ENCODE measurements at places on chromosomes 3 and 15.

DNA sequence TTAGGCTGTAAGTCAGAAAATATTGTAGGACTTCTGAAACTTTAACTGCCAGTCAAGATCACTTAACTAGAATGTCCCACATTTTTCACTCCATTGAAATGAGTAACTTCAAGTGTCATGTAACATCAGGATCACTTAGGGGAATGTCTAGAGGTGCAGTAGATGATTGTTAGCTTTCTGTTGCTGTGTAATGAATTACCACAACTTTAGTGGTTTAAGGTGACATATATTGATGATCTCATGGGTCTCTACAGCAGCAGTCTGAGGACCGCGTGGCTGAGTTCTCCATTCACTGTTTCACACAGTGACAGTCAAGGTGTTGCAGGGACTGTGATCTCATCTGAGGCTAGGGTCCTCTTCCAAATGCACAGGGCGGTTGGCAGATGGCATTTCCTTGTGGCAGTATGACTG lies 82.7 kb downstream of the SLC25A26 start:
- no peak for DNase-seq

GRCh38 chr3:107928084-107928445 lies 162.8 kb downstream of the CD47 start:
- peak; percentile 16 for DNase-seq

DNA sequence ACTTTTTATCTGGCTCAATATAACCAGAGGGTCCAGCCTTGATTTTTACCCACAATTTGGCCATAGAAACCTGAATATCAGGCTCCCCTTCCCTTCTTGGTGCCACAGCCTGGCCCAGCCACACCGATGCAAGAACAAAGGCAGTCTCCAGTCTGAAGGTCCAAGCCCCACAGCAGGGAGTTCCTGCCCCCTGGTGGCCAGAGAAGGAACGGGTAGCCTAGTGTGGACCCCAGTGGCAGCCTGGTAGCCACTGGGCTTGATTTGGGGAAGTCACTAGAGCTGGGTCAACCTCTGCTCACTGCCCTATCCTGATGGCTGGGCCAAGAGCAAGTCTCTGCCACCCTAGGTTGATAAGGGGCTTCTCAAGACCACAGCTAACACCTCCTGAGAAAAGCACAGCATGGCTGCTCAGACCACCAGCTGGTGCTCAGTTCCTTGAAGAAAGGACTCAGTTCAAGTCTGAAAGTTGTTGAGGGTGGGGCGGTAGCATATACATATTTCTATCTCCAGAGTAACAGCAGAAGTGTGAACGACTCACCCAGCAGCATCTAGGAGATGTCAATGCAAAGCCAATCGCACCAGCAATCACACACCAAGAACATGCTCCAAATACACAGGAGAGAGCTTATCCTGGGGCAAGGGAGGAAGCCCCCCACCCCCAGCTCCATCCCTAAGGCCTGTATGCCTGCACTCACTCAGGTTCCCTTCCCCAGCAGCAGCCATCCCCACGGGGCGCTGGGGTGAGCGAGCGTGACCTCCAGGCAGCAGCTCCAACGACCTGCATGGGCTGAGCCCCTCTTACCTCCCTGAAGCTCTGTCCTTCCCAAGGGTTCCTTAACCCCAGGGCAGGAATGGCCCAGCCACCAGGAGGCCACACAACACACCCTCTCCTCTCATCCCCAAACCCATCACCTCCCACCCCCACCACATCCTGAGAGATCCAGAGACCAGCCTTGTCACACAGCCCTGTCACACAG lies 7.6 kb downstream of the PFKFB4 start:
- peak; percentile 92 for DNase-seq

- peak; percentile 30 for DNase-seq
Observed at GRCh38 chr15:56428821-56429458, 36.0 kb downstream of the MNS1 start.

GRCh38 chr3:52313774-52314188 lies 2.3 kb upstream of the DNAH1 start:
- no peak for DNase-seq

- DNase-seq = no peak
Observed at GRCh38 chr3:59517388-59517787, 467.6 kb upstream of the CFAP20DC start.

GRCh38 chr3:167813169-167814123 lies 77.9 kb downstream of the SERPINI1 start:
- DNase-seq = peak; percentile 10

- DNase-seq = no peak
Observed at GRCh38 chr3:112598731-112599130, 36.9 kb downstream of the SLC35A5 start.

GRCh38 chr3:78249294-78249693 lies 1209.4 kb downstream of the ROBO2 start:
- no peak for DNase-seq

GRCh38 chr3:162743091-162743490 lies 1246.5 kb downstream of the OTOL1 start:
- no peak for DNase-seq

- no peak for DNase-seq
Observed at GRCh38 chr3:47339951-47340350, 40.9 kb upstream of the PTPN23 start.

DNA sequence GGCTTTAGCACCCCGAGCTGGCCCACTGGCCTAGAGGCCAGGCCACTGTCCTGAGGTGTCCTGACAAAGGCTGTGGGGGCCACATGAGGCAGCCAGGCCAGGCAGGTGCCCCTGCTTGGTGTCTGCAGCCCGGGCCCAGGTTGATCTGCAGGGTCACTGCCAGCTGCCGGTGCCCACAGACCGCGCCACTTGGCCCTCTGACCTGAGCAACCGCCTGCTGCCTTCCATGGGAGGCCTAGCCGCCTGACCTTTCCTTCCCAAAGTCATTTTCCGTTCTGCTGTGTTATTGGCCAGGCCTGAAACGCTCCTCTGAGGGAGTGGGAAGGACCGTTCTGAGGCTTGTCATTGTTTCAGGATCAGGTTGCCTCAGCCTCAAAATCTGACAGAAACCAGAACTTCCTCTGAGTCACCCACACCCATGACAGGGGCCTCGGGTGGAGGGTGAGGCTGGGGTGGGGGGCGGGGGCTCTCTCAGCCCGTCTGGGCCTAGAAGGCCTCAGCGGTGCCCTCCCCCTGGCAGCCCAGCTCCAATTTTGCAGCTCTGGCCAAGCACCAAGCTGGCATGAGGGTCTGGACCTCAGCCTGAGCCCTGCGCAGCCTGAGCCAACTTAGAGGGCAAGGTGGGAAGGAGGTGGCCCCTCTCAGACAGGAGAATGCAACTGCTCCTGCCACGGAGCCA lies 140.7 kb upstream of the MEF2A start:
- DNase-seq = no peak

GRCh38 chr15:73600413-73601335 lies 32.5 kb downstream of the NPTN start:
- DNase-seq = no peak

- DNase-seq = no peak
Observed at GRCh38 chr3:59308684-59309083, 258.9 kb upstream of the CFAP20DC start.

- no peak for DNase-seq
Observed at GRCh38 chr3:81829937-81830336, 68.5 kb upstream of the GBE1 start.

GRCh38 chr15:40301467-40302179 lies 6.1 kb downstream of the PLCB2 start:
- no peak for DNase-seq

DNA sequence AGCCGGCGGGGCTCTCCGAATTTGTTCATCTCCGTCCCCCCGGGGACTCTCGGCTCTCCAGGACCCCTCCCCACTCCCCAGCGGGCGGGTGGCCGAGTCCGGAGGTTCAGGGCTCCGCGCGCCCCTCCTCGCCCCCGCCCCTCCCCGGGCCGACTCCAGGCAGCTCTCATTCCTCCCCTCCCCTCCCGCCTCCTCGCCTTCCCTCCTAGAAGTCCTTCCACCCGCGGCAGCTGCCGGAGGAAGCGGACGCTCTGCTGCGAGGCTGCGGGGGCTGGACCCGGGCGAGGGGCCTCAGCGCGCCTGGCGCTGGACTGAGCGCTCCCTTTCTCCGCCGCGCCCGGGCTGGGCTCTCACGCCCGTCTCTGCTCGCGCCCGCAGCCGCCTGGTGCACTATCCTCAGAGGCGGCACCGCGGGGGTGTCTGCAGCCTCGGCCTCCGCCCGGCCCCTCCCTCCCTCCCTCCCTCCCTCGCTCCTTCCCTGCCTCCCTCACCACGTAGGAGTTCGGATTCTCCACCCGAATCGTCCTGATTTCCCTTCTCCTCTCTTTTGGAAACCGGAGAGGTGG lies at the start of gene ROBO2:
TSS of gene ROBO2 (plus strand) at position 494 of the 566 bp plus-strand sequence. CDS start 687 bp downstream, outside the sequence.
- DNase-seq = peak; percentile 80

GRCh38 chr15:101187820-101188636 lies 63.8 kb downstream of the CHSY1 start:
- no peak for DNase-seq

DNA sequence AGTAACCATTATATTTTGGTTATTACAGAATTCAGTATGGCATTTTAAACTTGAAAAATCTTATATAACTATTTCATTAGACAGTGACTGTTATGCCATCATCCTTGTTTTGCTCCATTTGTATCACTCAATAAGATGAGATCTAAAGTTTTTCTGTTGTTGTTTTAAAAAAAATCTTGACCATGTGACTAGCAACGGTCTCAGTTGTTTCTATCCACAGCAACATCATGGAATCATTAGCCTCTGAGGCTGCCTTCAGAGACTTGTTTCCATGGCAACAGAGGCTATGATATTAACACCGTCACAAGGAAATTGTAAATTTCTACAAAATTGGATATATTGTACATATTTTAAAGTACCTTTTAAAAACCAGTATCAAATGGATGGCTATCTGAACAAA lies 129.8 kb downstream of the DLG1 start:
- no peak for DNase-seq

- no peak for DNase-seq
Observed at GRCh38 chr3:126119008-126119675, 35.2 kb upstream of the SLC41A3 start.

GRCh38 chr15:31556494-31557150 lies 230.0 kb downstream of the KLF13 start:
- DNase-seq = no peak

GRCh38 chr3:171585039-171585438 lies 124.8 kb upstream of the TNIK start:
- DNase-seq = no peak

- DNase-seq = no peak
Observed at GRCh38 chr3:33006081-33006480, 54.6 kb downstream of the CCR4 start.

- no peak for DNase-seq
Observed at GRCh38 chr3:85691196-85691595, 732.4 kb downstream of the CADM2 start.

DNA sequence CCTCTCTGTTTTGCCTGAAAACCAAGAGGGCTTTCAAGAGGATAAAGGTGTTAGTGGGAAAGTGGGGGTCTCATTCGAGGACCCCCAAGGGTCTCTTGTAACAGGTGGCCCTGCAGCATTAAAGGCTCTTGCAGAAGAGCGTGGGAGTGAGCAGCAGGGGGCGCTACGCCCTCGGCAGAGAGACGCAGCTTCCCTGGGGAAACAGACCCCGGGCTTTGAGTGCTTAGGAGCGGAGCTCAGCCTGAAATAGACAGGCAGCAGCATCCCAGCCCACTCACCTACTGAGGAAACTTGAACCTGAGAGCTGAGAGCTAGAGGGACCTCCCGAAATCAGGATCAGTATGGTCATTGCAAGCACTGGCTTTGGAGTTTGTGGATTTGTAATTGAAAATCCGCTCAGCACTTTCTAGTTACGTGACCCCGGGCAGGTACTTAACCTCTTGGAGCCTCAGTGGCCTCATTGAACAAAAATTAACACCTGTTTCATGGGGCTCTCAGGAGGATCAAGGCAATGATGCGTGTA lies 25.7 kb downstream of the RPLP1 start:
- DNase-seq = peak; percentile 93

DNA sequence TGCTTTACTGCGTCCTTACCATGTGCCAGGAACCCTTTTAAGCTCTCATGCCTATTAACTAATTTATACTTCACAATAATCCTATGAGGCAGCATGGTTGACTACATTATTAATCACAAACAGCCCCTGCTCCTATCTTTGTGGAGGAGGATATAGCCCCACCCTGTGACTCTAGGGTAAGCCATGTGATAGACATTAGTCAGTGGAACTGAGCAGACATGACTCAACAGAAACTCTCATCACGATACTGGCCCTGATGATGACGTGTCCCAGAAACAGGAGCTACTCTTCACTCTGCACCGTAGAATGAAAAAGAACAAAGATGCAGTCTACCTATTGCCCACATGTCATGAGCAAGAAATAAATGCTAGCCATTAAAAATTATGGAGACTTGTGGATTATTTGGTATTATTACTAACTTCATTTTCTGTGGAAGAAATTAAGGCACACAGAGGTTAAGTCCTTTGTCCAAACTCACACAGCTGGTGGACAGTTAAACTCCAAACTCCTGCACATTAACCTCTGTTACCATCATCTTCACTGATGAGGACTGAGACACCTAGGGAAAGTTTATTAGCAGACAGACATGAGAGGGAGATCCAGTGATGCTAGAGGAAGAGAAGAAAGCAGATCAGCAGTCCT lies 51.2 kb downstream of the CFAP20DC start:
- no peak for DNase-seq

DNA sequence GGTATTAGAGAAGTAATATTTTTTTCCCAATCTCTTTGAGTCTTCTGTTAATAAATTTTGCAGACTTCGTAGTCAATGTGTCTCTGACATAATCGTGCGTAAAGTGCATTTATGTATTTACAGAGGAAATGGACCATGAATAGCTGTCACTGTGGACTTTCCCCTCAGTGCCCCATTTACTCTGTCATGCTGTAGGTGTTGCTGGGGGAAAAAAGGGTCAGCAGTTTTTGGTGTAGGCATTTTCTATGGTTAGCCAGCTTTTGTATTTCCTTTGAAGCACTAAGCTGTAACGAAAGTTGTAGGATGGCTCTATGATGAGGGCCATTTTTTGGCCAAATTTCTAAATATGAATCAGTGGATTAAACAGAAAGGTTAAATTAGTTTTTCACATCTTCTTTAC lies 598.4 kb downstream of the FGF12 start:
- no peak for DNase-seq

DNA sequence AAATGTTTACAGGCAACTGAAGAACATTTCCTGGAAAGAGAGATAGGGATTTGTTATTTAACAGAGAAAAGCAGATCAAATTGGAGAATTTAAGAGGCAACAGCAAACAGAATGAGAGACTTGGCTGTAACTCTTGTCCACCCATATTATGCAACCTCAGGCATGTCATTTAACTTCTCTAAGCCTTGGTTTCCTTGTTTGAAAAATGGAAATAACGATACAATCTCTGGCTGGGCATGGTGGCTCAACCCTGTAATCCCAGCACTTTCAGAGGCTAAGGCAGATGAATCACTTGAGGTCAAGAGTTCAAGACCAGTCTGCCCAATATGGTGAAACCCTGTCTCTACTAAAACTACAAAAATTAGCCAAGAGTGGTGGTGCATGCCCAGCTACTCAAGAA lies 23.7 kb downstream of the ARRDC4 start:
- DNase-seq = no peak

GRCh38 chr3:9102240-9102981 lies 139.1 kb upstream of the RAD18 start:
- DNase-seq = peak; percentile 65

All from HAP-1 (cell line).